ENCODE measurements at places on chromosomes 13 and 19.

DNA sequence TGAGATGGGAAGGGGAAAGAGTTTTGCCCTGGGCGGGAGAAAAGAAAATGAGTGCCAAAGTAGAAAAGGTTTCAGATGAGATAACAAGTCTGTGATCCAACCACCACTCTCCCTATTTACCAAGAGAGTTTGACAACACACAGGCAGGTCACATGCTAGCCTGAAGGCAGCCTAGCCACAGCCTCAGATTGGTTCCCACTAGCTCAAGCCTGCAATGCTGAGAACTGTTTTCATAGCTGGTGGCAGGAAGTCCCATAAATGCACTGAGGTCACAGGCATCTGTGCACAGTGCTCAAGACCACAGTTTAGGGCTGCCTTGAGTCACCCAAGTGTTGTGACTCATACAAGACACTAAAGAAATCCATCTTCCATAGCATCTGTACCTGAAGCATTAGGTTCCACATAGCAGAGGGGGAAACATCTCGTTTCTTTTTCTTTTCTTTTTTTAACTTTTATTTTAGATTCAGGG lies 18.5 kb upstream of the POP4 start:
- no peak for DNase-seq

- DNase-seq, result no peak
Measured at GRCh38 chr19:5738423-5738822, 18.0 kb downstream of the CATSPERD start.

- no peak for DNase-seq
Measured at GRCh38 chr19:2670217-2670616, 32.3 kb downstream of the GNG7 start.

DNA sequence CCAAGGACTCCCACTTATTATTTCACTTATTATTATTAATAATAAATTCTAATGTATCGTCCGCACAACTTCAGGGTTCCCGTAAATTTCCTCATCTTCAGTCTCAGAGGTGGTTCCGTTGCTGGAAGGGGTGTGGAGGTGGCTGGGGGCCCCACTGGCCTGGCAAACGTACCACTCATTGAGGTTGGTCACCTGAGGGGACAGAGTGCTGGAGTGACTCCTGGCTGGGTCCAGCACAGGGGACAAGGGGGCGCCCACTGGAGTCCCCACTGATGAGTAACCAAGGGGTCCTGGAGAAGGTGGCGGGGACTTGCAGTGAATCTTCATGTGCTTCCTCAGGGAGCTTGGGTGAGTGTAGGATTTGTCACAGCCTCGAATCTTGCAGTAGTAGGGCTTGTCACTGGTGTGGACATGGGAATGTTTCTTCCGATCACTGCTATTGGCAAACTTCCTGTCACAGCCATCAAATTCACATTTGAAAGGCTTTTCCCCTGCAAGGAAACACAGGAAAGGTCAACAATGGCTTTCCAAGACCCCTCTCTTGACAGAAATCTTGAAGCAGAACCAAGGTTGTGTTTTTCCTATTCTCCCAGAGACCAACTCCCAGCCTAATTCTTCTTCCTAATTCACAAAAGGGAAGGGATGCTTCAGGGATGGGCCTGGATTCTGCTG lies 6.1 kb downstream of the ZIC5 start:
- no peak for DNase-seq

DNA sequence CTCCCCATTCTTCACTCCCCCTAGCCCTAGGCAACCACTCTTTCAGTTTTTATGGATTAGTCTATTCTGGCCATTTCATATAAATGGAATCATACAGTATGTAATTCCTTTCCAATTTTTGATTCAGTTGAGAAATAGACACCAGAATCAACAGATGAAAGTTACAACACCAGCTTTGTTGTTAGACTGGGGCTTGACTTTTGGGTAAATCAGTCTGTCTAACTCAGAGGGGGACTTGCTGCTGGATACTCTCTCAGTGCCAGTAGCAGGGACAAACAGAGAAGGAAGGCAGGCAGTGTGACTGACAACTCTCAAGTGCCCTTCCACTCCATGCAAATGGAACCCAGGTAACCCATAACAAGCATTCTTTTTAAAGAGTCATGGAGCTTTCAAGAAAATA lies 40.7 kb downstream of the CDADC1 start:
- no peak for DNase-seq

DNA sequence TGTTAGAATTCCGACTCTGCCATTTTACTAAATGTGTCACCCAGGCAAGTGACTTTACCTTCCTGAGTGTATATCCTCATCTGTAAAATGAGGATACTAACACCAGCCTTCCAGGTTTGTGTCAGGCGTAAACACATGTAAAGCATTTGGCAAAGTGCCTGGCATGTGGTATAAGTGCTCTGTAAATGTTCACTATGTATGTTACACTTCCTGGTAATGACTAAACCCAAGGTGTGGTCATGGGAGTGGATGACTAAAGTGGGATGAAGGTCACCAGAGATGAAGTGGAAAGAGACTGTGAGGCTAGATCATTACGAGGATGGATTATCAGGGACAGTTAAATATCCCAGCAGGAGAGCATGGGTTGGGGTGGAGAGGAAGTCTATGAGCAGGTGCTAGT lies 25.6 kb downstream of the DEDD2 start:
- no peak for DNase-seq

Data from GM18507 (cell line).